CD4-positive, alpha-beta memory T cell (primary cell): ENCODE measurements at places on chromosomes 5 and 9. TPM values are rescaled to one million over a fixed set of nuclear protein-coding genes. Genes with fewer than 3 reads are reported as not detected.

The SCGB3A2 gene
- total RNA-seq: not detected

The POLR1E gene
- total RNA-seq: 36.2 TPM

The HTR1A gene
- total RNA-seq: not detected

The GCNT4 gene
- 31.4 TPM for total RNA-seq

The RAB24 gene
- 20.5 TPM for total RNA-seq

The CERT1 gene
- 43.8 TPM for total RNA-seq

The NTRK2 gene
- total RNA-seq: 0.11 TPM

The FRMPD1 gene
- not detected for total RNA-seq

The OR1L6 gene
- not detected for total RNA-seq

The LMAN2 gene
- 123 TPM for total RNA-seq

The PIP5KL1 gene
- total RNA-seq: 0.72 TPM

The CDC25C gene
- total RNA-seq: not detected

The GPR150 gene
- total RNA-seq: 1.5 TPM

The PCDHA6 gene
- not detected for total RNA-seq

The CENPP gene
- total RNA-seq: 4.3 TPM

The APBA1 gene
- total RNA-seq: 0.83 TPM

The CCL28 gene
- total RNA-seq: 18.2 TPM

The LHX6 gene
- total RNA-seq: not detected

The BTNL3 gene
- not detected for total RNA-seq

The ANXA2R gene
- 43.4 TPM for total RNA-seq

The CTXN3 gene
- total RNA-seq: not detected

The HK3 gene
- 3.1 TPM for total RNA-seq

The ADRB2 gene
- total RNA-seq: 6.1 TPM

The SPATA31C1 gene
- total RNA-seq: not detected

The CA9 gene
- total RNA-seq: not detected

The FAM151B gene
- 0.47 TPM for total RNA-seq

The CDH9 gene
- total RNA-seq: not detected

The KCNT1 gene
- not detected for total RNA-seq

The C5orf46 gene
- not detected for total RNA-seq

The HRH2 gene
- total RNA-seq: 4.0 TPM

The ADGRV1 gene
- 0.09 TPM for total RNA-seq

The RMRP gene
- 18,678 TPM for total RNA-seq

The MPDZ gene
- total RNA-seq: not detected

The CYFIP2 gene
- 317 TPM for total RNA-seq

The NEK6 gene
- total RNA-seq: 9.9 TPM

The UIMC1 gene
- total RNA-seq: 61.7 TPM

The ABCA2 gene
- 68.6 TPM for total RNA-seq

The CATSPER3 gene
- 1.8 TPM for total RNA-seq

The BARHL1 gene
- total RNA-seq: not detected

The HAVCR1 gene
- total RNA-seq: 5.7 TPM

The OR1J4 gene
- total RNA-seq: not detected

The HINT1 gene
- 278 TPM for total RNA-seq
